ENCODE measurements at places on chromosomes 3 and 15.

- no peak for DNase-seq
Observed at GRCh38 chr3:147619921-147620560, 210.9 kb downstream of the ZIC1 start.

GRCh38 chr3:53257465-53257864, 1.6 kb upstream of the TKT start:
- DNase-seq = no peak

DNA sequence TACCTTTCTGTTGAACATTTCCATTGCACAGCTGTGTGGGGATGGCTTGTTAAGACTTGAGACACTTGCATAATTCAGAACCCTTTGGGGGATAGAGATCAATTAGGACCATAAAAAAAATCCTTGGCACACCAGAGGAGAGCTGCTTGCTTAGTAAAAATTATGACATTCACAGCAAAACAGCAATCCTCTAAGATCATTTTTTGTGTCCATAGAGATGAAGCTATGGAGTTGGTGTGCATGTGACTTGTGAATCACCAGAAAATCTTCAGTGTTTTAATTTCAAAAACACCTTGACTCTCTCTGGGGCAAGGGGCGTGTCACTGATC, 7.7 kb downstream of the COL8A1 start:
- DNase-seq = no peak

DNA sequence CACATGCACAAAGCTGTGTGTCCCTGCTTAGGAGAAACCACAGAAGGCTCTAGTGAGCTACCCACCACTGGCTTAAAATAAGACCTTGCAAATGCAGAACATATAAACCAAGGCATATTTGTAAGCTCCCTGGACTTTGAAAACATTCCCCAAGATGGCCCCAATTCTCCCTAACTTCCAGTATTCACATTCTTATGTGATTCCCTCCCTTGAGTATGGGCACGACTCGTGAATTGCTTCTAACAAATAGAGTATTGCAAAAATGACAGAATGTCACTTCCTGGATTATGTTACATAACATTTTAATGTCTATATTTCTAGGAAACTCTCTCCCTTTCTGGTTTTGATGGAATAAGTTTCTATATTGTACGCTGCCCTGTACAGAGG, 131.8 kb upstream of the MCTP2 start:
- DNase-seq = peak; percentile 1

- no peak for DNase-seq
Observed at GRCh38 chr15:68379759-68380290, 52.1 kb downstream of the ITGA11 start.

GRCh38 chr3:142445816-142446254, 2.0 kb downstream of the XRN1 start:
- peak; percentile 93 for DNase-seq

DNA sequence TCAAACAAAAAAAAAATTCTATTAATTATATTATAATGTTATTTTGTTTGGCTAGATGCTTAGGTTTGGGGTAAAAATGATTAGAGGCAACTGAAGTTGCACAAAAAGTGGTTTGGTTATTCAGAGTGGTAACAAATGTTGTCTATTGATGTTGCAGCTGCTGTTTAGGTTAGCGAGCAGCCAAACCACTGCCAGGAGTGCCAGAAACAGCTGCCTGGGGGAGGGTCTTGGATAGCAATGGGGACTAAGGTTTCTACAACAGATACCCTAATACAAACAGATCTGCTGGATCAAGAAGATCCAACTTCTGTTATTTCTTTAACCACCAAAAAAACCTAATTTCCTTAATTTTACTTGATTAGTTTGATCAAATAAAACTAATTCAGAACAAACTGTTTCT, 26.6 kb downstream of the BTLA start:
- DNase-seq = no peak

Measured in inflammatory macrophage treated with lipopolysaccharide for 4 hours (primary cell).